ENCODE measurements at places on chromosomes 5 and 9.

DNA sequence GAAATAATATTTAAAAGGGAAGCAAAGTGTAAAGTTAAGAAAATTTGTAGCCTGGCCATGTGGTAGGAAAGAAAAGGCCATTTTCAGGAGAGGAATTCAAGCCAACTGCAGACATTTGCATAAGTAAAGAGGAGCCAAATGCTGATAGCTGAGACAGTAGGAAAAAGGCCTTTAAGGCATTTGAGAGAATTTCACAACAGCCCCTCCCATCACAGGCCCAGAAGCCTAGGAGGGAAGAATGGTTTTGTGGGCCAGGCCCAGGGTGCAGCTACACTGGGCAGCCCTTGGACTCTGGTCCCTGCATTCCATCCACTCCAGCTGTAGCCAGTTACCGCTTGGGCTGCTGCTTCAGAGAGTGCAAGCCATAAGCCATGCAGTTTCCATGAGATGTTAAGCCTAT is 1556.8 kb downstream of the EFNA5 start:
- DNase-seq: no peak

DNA sequence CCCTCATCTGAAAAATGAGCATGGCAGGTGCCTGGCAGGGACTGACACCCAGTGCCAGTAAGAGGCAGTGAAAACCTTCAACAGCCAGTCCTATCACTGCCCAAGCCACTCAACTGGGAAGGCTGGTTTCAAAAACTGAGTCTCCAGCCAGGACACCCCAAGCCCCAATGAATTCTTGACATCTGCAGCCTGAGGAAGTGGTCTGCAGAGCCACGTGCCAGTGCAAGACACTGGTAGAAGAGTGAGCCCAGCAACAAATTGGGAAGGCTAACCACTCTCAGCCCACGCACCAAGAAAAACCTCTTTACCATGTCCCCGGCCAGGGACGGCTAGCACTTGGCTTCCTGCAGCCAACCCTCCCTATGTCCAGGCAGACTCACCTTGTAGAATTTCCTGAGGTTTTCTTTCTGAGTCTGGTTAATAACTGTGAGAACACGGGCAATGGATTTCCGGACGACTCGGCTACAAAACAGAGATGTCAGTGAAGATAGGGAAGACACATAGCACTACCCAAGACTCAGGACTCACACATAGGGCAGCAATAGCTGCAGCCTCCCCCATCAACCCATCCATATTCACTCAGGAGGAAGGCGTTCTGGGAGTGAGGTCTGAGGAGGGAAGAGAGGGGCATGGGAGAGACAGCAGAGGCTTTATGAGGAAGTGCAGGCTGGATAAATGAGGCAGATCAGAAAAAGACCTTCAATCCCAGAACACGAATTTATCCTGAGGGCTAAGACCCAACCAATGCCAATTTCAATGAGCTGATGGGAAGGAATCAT is 1.8 kb downstream of the RPL35 start:
- no peak for DNase-seq

GRCh38 chr9:16154521-16155078 is 601.8 kb downstream of the CCDC171 start:
- no peak for DNase-seq

DNA sequence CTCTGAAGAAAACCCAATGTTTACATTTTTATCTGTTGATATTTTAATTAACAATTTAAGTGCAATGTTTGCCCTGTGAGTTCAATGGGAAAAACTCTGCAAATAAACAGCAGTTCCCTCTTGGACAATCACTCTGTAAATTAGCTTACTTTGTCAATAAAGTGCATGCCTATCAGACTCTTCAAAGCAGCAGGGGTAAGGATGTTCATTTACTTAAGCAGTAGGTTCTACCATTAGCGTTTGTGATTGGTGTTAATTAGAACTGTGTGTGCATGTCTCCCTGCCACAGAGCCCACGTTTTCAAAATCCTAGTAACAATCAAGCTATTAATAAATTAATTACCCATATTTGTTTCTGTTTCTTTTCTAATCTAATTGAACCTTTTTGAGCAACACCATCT is 1921.6 kb upstream of the WWC1 start:
- DNase-seq: no peak

DNA sequence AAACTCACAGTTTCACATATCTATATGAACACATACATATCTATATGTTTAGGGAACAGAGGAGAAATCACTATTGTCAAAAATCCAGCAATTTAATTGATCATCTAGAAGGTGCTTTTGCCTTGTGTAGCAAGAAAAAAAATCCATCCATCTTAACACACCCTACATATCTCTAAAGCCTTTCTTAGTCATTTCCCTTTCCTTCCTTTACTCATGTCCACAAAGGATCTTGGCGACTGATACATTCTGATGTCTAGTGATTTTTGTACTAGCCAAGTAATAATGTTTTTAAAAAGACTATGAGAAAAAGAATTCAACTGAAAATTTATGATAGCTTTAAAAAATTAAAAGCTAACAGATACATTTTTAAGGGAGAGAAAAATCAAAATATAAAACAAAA is 22.5 kb downstream of the ZDHHC21 start:
- DNase-seq: no peak

GRCh38 chr5:177434437-177434836 is 8.0 kb downstream of the GRK6 start:
- DNase-seq: no peak

- DNase-seq: no peak
Observed at GRCh38 chr5:8062521-8062920, 193.6 kb downstream of the MTRR start.

DNA sequence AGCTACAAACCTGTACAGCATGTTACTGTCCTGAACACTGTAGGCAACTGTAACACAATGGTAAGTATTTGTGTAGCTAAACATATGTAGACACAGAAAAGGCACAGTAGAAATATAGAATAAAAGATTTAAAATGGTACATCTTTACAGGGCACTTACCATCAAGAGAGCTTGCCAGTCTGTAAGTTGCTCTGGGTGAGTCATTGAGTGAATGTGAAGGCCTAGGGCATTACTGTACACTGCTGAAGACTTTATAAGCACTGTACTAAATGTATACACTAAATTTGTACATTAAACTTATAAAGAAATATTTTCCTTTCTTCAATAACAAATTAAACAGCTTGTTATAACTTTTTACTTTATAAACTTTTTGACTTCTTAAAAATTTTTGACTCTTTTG is 20.5 kb downstream of the ADRB2 start:
- DNase-seq: no peak

DNA sequence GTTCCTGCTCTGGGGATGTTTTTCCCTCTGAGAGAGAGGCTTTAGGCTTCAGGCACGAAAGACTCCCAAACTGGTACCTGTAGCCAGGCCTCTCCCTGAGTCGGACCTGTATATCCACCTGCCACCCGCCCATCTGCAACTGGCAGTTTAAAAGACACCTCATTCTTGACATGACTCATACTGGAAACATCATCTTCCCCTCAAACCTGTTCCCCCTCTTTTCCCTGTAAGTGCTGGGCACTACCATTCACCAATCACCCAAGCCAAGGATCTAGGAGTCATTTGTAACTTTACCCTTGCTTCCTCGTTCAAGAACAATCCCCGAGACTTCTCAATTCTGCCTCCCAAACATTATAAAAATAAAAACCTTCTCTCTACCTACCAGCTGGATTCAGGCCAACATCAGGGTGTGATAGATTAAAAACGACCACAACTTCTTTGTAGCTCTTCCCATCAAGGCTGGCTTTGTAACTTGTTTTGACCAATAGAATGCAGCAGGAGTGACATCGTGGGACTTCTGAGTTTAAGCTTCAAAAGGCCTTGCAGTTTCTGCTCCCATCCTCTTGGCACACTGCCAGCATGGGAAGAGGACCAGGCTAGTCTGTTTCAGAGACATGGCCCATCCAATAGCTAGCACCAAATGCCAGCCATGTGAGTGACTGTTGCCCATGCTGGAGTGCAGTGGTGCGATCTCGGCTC is 1.8 kb upstream of the WDR31 start:
- no peak for DNase-seq

DNA sequence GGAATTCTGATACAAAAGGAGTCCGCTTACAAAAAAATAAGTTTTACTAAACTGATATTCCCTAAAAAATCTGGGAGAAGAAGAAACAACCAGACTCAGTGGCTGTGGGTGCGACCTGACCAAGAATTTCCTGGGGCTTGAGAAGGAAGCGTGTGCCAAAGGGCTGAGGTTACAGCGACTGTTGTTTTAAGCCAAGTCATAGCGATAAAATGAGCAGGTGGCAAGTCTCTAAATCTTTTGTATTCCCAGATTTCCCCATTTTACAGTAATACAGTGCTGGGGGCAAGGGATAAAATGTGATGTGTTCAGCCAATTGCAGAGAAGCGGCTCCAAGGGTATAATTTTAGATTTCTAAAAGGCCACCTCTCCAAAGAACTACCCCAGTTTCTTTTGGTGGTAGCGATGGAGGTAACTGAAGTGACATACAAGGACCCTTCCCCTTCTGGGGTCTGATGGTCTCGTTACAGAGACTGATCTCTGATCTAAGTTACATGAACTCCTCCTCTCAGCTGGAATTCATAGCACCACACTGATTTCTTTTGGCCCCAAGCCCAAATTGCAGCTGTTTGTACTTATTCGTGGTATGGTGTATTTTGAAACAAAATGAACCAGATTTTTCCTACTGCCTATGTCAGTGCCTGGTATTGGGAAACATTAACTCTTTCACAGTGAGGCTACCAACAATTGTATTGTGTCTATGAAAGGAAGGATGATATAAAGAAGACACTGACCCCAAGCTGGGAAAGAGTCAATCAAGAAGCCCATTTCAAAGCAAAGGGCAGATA is 41.6 kb downstream of the LPAR1 start:
- DNase-seq: no peak

- no peak for DNase-seq
Observed at GRCh38 chr5:60494635-60495034, 205.3 kb downstream of the DEPDC1B start.

DNA sequence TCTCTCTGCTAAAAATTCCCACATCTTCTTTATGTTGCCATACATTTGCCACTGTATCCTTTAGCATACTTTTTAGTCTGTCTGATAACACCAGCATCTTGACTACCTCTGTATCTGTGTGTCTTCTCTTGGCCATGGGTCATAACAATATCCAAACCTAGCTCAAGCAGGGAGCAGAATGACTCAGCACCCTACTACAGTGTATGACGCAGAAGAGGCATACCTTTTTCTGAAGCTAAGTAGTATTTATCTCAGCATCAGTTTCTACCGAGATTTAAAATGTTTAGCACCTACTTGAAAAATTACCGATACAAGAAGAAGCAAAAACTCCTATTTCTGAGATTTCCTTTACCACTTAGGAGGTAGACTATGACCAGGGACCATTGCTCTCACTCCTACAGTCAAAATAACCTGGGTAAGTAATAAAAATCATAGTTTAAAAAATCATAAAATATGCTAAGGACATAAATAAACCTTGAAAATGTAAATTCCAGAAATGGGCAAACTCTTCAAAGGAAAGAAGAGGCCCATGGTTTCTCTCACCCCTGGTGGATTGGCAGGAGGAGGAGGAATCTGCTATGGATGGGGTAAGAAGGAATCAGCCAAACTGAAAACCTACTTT is 286.5 kb downstream of the MAST4 start:
- no peak for DNase-seq

DNA sequence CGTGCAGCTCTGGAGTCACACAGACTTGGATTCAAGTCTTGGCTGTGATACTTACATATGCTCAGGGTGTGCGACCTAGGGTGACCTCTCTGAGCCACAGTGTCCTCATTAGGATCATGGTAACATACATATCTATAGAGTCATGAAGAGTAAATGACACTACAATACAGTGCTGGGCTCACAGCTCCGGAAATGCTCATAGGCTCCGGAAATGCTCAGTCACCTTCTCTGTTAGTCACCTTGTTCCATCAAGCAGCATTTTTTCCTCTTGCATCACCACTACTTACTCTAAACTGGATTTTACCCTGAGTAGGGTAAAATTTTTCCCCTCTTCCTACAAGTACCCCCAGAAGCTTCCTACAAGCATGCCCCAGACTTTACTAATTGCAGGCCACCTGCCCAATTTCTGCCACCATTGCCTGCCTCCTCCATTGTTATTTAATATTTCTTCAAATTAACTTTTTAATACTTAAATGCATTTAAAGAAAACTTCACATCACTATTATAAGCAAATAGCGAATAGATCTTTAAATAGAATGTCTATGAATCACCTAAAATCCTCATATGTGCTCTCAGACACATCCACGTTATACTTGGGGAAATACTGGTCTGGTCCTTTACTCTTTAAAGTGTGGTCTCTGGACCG is 147.6 kb upstream of the SPRY4 start:
- DNase-seq: peak; percentile 96

- no peak for DNase-seq
Observed at GRCh38 chr9:133707065-133707762, 30.9 kb downstream of the SARDH start.

DNA sequence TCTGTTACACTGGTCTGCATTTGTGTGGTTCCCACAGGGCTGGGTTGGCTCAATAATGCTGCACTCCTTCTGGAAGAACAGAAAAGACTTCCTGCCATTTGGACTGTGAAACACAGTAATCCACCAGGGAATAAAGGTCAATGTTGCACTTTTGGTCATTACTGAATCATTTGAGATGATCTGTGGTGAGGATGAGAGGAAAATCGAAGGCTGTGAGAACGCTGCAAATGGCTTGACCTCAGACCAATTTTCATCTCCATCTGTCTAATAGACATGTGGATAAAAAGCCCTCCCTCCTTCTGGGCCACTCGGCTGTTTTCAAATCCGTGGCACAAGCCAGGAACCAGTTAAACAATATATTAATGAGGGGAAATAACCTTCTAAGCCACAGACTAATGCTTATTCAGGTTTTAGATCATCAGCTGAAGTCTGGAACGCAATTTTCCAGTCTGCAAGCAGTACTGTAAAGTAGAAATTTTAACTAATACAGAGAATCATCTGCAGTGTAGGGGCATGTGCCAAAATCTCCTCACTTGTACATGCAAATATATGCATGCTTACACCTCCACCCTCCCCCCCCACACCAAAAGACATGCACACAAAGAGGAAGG is 20.2 kb downstream of the TLE1 start:
- DNase-seq: no peak

GRCh38 chr9:120941046-120941770 is 14.6 kb upstream of the TRAF1 start:
- DNase-seq: no peak

DNA sequence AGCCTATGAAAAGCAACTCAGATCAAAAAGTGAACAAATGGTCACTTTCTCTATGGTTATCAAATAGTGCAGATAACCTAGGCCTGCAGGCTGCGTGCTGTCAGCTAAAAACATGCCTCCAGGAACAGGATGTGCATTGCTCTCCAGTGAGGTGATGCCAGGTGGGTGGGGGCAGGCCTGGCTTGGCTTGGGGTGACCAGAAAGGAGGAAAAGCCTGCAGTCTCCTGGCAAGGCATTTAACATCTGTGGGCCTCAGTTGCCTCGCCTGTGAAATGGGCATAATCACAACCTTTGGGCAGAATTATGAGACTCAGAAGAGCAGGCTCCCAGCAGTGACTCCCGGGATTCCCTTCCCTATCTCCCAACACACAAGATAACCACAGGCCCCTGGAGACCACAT is 135.9 kb downstream of the COL23A1 start:
- no peak for DNase-seq
